ENCODE measurements at places on chromosomes 16 and 17.
A peak's percentile ranks its signal among the peaks of the same experiment; 100 is the strongest.

DNA sequence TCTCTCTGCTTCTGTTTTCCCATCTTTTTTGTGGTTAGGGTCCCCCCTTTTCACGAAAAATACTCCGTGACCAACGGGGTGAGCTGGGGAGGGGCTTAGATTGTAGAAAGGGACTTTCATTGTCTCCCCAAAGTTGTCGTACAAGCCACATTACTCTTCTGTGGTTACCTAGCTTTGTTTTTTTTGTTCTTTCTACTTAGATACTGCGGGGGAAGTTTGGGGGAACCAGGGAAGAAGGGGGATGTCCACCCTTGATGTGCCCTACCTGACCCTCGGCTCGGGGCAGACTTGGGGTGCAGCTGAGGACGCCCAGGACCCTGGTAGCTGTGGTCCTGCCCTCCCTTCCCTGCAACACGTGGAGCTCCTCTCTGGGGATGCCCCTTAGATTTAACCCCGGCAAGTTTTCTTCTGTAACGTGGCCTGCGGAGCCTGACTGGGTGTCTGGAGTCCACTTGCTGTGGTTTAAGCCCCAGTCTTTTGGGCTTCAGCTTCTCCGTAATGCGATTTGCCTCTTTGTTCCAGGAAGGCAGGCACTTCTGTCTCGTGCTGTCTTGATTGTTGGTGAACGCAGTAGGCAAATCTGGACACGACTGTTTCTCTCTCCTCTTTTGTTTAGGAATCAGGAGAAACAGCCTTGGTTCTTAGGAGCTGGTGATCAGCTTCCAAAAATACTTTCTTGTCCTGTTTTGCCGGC lies 892 bp downstream of the ABCC1 start:
- peak; percentile 40 for DNase-seq

DNA sequence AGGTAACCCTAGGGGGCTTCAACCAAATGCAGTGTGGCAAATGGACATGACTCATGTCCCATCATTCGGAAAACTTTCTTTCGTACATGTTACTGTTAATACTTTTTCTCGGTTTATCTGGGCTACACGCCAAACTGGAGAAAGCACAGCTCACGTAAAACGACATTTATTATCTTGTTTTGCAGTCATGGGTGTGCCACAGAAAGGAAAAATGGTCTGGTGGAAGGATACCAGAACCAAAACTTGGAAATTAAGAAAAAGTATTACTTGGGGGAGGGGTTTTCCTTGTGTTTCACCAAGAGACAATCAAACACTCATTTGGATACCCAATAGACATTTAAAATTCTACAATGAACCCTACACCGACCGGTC lies 23.6 kb downstream of the ALOX15B start:
- DNase-seq: no peak

GRCh38 chr16:4505356-4506147 lies 29.4 kb downstream of the HMOX2 start:
- no peak for DNase-seq

DNA sequence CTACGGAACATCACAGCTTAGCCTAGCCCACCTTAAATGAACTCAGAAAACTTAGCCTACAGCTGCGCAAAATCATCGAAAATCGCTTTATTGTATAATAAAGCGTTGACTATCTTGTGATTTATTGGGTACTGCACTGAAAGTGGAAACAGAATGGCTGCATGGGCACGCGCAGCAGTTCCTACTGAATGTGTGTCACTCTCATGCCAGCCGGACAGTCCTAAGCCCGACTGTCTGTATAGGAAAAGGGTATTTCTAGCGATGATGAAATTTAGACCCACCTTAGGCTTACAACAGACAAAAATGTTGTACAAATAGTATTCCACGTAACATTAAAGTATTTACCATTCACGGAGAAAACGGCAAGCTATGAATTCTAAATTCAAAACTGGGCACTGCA lies 9.3 kb downstream of the FBXO31 start:
- DNase-seq: no peak
